SK-N-DZ (cell line): ENCODE measurements at places on chromosomes 3 and 15.

- no peak for DNase-seq
Measured at GRCh38 chr15:33059184-33059583, 135.3 kb downstream of the FMN1 start.

- DNase-seq = no peak
Measured at GRCh38 chr3:170027233-170028102, 10.3 kb upstream of the GPR160 start.

- no peak for DNase-seq
Measured at GRCh38 chr15:75368689-75369239, 357 bp upstream of the MAN2C1 start.

- DNase-seq = no peak
Measured at GRCh38 chr3:52077925-52078324, 21.6 kb upstream of the DUSP7 start.

GRCh38 chr3:133448478-133449122 lies 48.7 kb downstream of the BFSP2 start:
- no peak for DNase-seq

GRCh38 chr3:111729087-111729846 lies 129.8 kb upstream of the PHLDB2 start:
- no peak for DNase-seq

GRCh38 chr3:71055257-71056001 lies 528.1 kb downstream of the FOXP1 start:
- no peak for DNase-seq

DNA sequence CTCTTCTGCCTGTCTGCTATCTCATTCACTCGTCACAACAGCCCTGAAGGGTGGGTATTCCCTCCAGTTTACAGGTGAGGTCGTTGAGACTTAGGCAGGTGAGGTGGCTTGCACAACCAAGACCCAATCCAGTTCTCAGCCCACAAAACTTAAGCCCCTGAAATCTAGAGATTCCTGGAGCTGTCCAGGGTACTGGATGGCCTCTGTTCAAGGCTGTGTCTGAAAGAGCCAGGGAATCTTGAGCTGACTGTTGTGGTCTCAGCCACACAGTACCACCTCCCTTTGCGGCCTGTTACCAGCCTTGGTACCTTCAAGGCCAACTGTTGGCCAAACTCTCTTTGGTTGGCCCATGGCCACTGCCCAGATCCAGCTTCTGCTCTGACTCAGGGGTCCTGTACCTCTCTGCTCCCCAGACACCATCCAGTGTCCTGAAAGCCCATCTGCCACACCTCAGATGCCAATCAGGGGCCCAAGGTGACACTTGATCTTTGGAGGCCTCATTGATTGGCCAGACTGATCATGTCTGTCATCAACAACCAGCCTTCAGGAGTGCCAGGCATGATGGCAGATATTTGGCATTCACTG lies 10.9 kb upstream of the FAM107A start:
- DNase-seq = no peak
